Omental fat pad (tissue), 4 donors: ENCODE measurements at places on chromosomes 13 and 19.

- DNase-seq, result no peak
These were observed 22.8 kb downstream of the ELAVL1 start for GRCh38 chr19:7982651-7983099.

DNA sequence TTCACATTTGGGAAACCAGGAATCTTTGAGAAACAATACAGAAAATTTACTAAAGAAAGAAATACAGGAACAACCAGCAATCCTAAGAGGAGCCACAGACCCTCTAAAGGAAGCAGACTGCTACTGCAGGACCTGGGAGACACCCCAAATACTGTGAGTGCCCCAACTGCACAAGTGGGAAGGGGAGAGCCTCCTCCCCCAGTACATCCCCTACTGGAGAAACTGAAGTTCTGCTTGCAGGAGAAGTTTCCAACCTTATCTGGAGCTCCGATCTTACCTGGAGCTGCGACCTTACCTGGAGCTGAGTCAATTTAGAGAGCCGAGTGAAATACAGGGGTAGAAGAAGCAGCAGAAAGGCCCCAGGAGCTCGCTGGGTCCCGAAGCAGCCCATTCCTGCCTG lies 236.4 kb upstream of the SPRY2 start:
- DNase-seq, result no peak

GRCh38 chr19:38070573-38070972 lies 153.4 kb downstream of the DPF1 start:
- DNase-seq, result no peak

DNA sequence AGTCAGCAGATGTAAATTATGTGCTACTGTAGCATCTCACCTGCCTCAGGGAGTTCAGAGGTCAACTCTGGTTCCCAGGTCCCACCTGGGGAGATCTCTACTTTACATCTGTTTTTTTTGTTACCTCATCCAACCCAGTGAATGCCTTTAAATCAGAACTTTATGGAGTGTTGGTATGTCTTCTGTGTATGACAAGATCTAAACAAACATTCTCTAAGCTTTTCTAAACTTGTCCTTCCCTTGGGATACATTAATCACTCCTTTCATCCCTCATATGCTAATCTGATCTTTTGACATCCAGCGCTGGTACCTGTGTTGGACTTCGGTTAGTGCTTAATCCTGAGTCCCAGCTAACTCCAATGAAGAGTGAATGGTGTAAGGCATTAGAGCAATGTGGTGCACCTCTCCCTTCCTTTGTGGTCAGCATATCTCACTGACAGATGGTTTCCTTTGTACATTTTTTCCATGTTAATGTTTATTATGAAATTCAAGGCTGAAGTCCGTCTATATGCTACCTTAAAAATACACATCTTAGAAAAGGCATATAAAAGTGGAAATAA lies 213.4 kb downstream of the ABCC4 start:
- DNase-seq, result no peak

- DNase-seq, result no peak
These were observed 178.4 kb downstream of the FGF9 start for GRCh38 chr13:21849323-21849722.

GRCh38 chr13:83666141-83666540 lies 216.1 kb downstream of the SLITRK1 start:
- no peak for DNase-seq

- DNase-seq, result no peak
These were observed 1129.5 kb downstream of the DIAPH3 start for GRCh38 chr13:59034198-59034597.

DNA sequence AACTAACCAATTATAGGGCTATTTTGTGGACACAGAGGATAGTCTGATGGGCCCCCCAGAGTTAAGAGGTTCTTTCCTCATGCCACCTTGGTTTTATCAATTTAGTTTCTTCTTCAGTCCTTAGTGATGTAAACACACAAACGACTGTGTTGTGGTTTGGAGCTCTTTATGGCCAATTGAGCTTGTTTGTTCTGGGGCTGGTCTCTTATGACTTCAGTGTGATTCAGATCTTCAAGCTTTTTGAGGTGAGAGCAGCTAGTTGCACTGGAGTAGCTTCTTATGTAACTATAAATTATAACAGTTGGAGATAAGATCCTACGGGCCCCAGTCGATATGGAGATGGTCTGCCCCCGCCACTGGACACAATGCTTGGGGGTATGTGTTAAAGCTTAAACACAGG lies 22.0 kb upstream of the GJB6 start:
- no peak for DNase-seq

DNA sequence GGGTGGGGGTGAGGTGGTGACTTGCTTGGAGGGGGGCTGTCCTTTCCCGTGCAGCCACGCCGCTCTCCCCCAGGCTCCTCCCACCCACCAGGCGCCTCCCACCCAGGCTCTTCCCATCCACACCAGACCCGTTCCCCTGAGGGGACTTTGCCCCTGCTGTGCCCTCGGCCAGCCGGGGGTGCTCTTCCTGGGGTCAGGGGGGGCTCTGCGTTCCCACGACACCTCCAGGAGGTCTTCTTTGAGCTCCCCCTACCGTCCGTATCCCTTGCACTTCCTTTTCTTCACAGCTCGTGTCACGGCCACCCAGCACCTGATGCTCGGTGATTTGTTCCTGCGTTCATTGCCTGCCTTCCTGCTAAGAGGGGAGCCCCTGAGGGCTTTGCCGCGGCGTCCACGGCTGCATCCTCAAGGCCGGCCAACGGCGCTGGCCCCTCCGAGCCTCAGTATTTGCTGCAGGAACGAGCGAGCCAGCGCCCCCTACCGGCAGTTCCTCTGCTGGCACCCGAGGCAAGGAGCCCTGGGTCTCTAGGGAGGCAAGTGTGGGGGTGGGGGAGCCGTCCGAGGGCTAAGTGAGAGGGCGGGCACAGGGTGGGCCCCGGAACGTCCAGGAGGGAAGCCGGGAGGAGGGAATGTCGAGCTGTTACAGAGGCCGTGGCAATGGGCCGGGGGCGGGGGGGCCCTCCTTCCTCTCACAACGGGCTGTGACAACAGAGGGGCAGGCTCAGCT lies 11.8 kb downstream of the LRRC4B start:
- peak; percentile 73 for DNase-seq

GRCh38 chr13:108033800-108034707 lies 181.3 kb downstream of the LIG4 start:
- DNase-seq, result no peak

DNA sequence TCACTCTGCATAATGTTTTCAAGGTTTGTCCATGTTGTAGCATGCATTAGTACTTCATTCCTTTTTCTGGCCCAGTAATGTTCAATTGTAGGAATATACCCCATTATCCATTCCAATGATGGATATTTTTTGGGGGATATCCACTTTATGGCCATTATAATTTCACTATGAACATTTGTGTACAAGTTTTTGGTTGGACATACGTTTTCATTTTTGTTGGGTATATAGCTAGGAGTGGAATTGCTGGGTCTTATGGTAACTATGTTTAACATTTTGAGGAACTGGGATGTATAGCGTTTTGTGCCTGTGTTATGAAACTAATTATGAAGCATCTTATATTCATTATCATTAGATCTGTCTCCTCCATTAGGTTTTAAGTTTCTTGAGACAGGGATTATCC lies 191.6 kb downstream of the TM9SF2 start:
- no peak for DNase-seq
